SW 1271 (cell line): ENCODE measurements at places on chromosomes 4 and X.

DNA sequence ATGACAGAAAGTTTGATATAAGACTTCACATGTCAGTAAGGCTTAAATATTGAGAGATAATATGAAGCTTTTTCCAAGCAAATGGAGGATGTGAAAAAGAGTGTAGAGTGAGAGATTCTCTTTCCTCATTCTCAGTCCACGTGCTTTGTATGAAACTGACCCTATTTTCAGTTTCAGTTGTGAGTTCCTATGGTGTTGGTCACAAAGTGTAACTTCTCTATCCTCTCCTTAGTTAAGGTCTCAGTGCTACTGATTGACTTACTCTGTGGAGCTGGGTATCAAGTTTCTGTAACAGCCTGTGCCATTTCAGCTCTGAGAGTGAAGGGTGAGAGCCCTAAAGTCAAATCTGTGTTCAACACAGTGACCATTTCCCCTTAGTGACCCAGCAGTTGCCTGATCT, 277.2 kb downstream of the EPHA5 start:
- DNase-seq = no peak

- DNase-seq = no peak
Observed at GRCh38 chr4:30924495-30924894, 204.3 kb downstream of the PCDH7 start.

DNA sequence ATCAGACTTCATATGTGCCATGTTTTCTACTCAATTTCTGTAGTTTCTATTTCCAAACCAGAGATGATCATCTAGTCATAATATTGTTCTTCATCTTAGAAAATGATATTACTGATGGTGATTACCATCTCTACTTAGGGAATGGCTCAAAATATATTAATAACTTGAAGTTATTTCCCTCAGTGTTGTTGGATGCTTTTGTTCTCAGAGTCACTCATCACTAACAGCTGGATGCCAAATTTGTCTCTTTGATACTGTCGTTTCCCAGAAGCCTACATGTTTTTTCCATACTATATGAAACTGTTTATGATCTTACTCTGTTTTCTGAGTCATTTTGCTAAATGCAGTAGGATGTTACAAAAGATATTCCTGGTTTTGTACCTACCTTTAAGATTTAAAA, 8.9 kb downstream of the PGAM4 start:
- no peak for DNase-seq

- no peak for DNase-seq
Observed at GRCh38 chr4:146485968-146486367, 35.8 kb downstream of the SLC10A7 start.

GRCh38 chr4:151218343-151218742, 58.6 kb upstream of the PRSS48 start:
- DNase-seq = no peak

DNA sequence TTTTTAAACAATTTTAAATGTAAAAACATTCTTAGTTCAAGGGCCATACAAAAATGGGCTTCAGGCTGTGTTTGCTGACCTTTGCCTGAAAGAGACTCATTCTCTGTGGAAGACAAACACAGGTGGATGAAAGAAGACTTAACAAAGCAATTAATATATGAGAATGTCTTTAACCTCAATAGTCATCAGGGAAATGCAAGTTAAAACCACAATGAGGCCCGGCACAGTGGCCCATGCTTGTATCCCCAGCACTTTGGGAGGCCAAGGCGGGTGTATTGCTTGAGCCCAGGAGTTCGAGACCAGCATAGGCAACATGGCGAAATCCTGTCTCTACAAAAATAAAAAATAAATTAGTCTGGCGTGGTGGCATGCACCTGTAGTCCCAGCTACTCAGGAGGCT, 7.1 kb upstream of the SMARCA1 start:
- no peak for DNase-seq

DNA sequence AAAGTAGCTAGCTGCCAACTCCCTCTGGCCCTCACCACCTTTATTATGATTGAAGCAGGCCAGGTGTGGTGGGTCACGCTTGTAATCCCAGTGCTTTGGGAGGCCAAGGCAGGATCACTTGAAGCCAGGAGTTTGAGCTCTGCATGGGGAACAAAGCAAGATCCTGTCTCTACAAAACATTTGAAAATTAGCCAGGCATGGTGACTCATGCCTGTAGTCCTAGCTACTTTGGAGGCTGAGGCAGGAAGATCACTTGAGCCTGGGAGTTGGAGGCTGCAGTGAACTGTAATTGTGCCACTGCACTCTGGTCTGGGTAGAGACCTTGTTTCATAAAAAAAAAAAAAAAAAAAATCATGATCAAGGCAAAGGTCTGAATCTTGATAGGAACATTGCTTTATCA, 467.0 kb upstream of the DIPK2B start:
- no peak for DNase-seq

- DNase-seq = no peak
Observed at GRCh38 chr4:171622729-171623128, 190.5 kb upstream of the GALNTL6 start.

DNA sequence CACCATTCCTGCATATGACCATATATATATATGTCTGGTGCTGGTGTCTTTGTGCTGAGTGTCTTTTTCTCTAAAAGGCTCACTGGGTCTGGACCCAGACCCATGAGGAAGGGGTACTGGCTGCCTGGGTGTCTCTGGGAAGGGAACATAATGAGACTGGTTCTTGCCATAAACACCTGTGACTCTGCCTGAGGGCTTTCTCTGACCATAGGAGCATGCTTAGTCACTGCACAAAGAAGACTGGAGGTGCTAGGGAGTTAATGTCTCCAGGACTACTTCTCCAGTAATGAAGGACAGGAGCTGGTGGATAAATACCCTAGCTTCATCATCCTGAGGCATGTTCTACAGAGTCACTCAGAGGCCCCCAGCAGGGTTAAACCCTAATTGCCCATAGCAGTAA, 47.1 kb upstream of the CASK start:
- no peak for DNase-seq

DNA sequence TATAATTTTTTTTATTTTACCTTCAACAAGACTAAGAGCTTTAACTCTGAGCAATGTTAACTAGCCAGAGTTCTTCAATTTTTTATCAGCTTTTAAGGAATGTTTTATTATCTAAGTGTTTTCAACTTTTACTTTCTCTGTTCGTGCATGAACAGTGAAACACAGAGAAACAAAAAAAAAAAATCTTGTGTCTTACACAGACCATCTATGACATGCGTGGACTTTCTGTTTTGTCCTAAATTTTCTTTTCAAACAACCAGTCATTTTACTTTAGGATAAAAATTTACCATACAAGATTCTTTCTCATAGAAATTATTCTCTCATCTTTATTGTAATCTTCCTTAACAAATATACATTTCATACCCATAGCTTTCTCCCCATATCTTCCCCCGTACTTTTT, 731.9 kb upstream of the PCDH10 start:
- DNase-seq = no peak

DNA sequence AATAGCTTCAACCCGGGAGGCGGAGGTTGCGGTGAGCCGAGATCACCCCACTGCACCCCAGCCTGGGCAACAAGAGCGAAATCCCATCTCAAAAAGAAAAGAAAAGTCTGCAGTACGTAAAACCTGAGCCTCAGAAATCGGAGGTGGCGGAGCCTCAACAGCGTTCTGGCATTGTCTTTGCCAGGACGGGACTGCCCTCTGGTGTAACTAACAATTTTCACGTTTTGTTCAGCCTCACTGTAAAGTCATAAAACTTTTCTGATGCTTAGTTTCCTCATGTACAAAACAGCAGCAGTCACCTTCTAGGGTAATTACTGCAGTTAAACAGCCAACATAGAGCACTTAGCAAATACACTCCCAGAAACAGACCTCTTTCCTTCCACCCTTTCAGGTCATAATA, 121.7 kb downstream of the RBM47 start:
- DNase-seq = no peak

DNA sequence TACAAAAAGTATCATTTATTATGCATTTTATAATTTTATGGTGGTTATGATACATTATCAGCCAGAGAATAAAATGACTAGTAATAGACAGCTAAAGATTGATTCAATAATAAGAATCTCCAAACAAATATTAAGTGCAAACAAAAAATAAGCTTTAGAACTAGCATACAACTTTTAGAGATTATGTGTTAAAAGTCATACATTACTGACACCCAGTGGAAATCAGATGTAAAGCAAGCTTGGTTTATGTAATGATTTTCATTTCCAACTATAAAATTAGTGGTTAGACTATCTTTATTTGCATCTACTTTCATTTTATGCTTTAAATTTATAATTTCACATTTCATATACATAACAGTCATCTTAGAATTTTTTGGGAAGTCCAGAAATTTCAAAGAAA, 57.7 kb downstream of the IL13RA2 start:
- no peak for DNase-seq

- no peak for DNase-seq
Observed at GRCh38 chrX:30612250-30612655, 34.7 kb upstream of the TASL start.

DNA sequence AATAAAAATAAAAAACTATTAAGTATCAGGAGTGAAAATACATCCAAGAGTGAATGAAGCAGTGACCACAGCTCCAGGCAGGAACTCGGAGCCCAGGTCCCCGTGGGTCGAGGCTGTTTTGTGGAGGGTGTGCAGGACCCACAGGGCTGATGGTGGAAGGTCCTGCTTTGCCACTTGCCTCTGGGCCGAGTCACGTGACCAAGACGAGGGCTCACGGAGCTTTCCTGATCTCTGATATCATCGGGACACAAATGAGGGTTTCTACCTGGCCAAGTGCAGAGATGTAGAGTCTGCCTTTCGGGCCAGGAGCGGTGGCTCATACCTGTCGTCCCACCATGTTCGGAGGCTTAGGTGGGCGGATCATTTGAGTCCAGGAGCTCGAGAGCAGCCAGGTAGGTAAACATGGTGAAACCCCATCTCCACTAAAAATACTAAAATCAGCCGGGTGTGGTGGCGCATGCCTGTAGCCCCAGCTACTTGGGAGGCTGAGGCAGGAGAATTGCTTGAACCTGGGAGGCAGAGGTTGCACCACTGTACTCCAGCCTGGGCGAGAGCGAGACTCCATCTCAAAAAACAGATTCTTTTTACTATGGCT, 7.2 kb downstream of the SLC25A6 start:
- no peak for DNase-seq

DNA sequence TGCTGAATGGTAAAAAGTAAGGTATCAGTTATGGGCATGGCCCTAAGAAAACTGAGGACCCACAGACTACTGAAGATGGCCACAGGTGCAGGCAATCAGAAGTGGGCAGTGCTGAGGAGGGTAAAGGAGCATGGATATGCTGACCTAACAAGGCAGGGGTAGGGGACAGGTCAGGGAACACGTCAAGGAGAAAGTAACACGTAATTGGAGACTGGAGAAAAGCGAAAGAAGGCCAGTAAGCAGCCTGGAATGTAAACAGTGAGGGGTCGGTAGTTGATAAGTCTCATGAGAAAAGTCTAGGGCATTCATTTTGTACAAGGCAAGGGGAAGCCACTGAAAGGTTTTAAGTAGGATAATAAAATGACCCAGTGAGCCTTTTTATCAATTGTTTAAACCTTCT, 153.3 kb downstream of the PRDM5 start:
- DNase-seq = no peak

DNA sequence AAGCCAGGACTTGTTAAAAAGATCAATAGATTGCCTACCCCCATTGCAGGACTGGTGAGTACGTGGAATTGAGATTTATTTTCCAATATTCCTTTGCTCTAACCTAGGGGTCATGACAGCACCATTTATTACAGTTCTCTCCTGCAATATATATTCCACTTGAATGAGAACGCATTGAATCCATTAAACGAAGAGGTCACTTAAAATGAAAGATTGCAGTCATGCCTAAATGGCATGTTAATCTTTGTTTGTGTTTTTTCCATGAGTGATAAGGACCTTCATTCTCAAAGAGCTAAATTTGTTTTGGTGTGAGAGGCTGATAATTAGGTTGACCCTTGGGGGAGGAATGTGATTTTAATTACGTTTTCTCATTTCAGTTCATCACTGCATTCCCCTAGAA, 13.5 kb upstream of the LIMCH1 start:
- DNase-seq = no peak

- no peak for DNase-seq
Observed at GRCh38 chrX:69299285-69299684, 134.0 kb upstream of the PJA1 start.

- DNase-seq = no peak
Observed at GRCh38 chr4:15063341-15063740, 61.1 kb downstream of the CPEB2 start.

GRCh38 chrX:35617836-35618235, 180.3 kb upstream of the MAGEB16 start:
- no peak for DNase-seq

DNA sequence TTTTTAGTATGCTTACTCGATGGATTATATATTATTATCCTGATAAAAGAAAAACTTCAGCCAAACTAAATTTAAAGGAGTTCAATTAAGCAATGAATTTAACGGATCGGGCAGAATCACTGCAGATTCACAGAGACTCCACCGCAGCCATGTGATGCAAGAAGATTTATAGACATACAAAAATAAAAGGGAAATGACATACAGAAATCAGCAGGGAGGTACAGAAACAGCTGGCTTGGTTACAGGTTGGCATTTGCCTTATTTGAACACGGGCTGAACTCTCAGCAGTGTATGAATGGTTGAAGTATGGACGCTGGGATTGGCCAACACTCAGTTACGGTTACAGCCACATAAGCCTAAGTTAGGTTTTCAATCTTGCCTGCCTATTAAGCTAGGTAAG, 35.4 kb upstream of the DHRSX start:
- DNase-seq = no peak

GRCh38 chrX:8714164-8714563, 17.8 kb downstream of the ANOS1 start:
- DNase-seq = no peak

DNA sequence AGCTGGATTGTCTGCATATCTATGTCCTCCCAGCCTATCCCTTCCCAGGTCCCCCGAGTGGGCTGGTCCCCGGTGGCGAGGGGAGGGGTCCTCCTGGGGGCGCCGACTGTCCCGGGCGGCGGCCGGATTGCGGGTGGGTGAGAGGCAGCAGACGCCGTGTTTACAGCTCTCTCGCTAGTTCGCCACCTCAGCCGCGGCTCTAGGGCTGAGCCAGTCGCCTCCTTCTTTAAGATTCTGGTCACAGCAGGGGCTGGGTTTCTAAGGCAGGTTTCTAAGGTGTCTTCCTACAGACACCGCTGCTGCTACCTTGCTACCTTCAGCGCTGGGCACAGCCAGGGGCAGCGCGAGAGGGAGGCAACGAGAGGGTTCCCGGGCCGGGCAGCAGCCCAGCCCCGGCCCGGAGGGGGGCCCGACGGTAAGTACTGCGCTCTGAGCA, 57.2 kb downstream of the FRMPD3 start:
- DNase-seq = no peak

- no peak for DNase-seq
Observed at GRCh38 chrX:101656817-101657216, 2.8 kb downstream of the ARMCX2 start.
